ENCODE measurements at places on chromosomes 11 and 22.
A peak's percentile ranks its signal among the peaks of the same experiment; 100 is the strongest.

- no peak for DNase-seq
These were observed 70.2 kb downstream of the TP53I11 start for GRCh38 chr11:44880511-44880910.

DNA sequence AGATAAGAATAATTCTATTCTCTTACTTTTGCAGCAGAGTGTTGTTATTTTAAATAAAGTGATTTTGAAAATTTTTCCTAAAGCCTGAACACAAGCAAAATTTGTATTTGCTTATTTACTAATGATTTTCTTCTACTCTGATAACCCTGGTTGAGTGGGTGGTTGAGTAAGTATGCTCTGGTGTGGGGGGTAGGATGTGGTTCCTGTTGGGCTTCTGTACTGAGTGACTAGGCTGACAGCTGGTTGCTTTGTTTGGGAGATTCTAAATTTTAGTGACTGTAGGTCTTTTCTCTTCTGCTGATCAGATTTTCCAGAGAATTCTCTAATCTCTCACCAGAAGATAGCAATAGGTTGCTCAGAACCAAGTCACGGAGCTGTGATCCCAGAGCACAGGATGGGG, 61.6 kb downstream of the METTL15 start:
- no peak for DNase-seq

GRCh38 chr11:46298699-46299433, 21.4 kb downstream of the CREB3L1 start:
- peak; percentile 84 for DNase-seq

GRCh38 chr11:124900464-124900863, 2.8 kb upstream of the ROBO4 start:
- peak; percentile 89 for DNase-seq

GRCh38 chr22:19607192-19608002, 83.2 kb upstream of the CLDN5 start:
- peak; percentile 71 for DNase-seq

DNA sequence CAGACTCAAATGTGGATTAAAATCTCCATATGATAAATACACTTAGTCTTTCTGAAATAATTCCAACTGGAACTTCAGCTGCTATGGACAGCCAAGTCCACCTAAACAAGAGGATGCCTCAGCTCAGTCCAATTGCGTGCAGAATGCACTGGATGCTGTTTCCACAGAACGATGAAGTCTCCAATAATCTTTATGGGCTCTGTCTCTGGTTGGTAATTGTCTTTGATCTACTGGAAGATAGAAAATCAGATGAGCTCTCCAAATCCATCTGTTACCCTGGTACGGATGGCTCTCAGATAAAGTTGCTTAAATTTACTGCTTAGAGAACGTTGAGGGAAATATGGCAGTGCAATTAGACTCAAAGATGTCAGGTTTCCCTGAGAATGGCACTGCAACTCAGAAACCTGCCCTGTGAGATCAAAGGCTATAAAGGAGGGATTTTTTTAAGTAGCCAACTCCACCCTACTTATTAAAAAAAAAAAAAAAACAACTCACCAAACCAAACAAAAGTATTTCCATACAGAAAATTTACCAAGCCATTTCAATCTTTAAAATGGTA, 859 bp upstream of the BIRC3 start:
- no peak for DNase-seq

- DNase-seq: no peak
These were observed 92.1 kb downstream of the WNT11 start for GRCh38 chr11:76114238-76114637.

- DNase-seq: no peak
These were observed 78.8 kb upstream of the BID start for GRCh38 chr22:17853073-17853472.

DNA sequence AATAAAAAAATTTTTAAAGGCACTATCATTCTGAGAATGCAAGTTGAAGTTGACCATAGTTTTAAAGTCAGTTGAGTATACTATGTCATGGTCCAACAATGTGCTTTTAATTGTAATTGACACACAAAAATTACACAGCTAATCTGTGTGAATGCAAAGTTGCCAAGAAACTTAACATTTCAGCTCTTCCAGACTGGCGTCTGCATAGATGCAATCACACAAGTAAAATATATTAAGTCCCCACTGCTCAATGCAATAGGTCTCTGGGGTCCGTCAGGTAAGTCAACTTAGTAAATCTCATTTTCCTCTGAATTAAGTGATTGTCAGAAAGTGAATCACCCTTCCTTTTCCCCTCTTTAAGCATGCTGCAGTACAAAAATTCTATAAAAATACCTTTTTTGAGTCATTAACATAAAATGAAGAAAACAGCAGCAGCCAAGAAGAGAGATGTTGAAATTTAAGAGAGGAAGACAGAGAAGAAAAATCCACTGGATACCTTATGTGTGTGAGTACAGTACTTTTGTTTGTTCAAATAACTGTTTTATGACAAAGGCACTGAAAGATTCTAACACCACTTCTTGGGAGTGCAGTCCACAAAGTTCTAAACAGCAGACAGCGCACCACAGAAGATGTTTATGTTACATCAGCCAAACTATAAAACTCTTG, 5.1 kb downstream of the FZD4 start:
- no peak for DNase-seq

GRCh38 chr22:37545703-37546436, 14.4 kb upstream of the CDC42EP1 start:
- peak; percentile 97 for DNase-seq

DNA sequence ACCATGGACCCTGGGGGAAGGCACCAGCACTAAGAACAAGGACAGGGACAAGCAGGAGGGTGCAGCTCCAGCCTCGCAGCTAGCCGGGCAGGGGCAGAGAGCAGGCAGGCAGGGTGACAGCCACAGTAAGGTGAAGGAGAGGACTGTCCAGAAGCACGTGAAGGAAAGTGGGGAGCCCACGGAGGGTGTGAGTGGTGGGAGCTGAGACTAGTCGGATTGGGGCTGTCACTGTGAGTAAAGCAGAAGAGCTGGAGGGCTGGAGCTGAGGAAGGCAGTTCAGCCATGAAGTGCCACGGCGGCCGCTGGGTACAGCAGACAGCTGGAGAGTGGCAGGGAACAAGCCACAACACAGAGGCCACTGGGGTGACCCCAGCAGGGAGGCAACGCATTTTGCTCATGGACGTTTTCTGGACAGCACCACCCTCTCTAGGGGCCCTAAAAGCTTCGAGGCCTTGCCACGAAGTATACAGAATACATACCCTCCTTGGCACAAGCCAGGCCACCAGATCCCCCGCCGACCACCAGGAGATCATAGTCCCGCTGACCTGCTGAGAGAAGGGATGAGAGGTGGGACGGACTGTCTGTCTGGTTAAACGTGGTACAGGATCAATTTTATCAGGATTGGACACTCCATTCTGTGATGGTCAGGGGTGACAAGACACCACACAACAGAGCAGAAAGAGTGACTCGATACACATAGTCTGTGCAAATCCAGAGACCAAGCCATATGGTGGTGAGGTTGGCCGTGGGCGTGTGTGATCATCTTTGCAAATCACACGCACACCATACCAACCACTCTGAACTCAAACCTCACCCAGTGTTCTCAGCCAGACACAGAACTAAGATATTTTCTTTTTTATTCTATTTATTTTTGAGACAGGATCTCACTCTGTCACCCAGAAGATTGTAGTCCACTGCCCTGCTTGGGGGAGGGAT, 10.8 kb upstream of the COMT start:
- no peak for DNase-seq

DNA sequence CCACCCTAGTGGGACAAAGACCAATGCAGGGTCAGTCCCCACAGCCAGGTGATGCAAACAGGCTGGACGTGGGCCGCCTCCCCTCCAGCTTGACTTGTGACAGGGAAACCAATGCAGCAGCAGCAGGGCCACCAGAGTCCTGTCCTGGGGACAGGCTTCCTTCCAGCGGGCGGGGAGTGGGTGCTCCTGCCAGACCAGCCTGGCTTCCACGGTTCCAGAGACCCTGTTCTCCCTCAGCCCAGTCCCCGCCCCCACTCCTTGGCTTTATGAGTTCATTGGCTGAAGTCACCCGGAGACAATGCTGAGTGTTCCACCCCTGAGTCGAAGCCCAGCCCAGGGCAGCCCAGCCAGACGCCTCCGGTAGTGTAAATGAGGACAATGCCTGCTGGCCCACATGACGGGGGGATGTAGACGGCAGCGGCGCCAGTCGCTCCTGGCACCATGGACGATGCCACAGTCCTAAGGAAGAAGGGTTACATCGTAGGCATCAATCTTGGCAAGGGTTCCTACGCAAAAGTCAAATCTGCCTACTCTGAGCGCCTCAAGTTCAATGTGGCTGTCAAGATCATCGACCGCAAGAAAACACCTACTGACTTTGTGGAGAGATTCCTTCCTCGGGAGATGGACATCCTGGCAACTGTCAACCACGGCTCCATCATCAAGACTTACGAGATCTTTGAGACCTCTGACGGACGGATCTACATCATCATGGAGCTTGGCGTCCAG, at the start of gene TSSK2:
Gene TSSK2 (plus strand): TSS at position 350 of the 726 bp plus-strand sequence. CDS start 92 bp downstream, at position 442.
- DNase-seq: no peak

GRCh38 chr11:44623341-44623730, 57.9 kb downstream of the CD82 start:
- no peak for DNase-seq

- DNase-seq: no peak
These were observed 46.0 kb downstream of the SC5D start for GRCh38 chr11:121338536-121338935.

GRCh38 chr11:117618982-117619355, 178.0 kb downstream of the DSCAML1 start:
- DNase-seq: no peak
